ENCODE measurements at places on chromosomes 7 and 10.

DNA sequence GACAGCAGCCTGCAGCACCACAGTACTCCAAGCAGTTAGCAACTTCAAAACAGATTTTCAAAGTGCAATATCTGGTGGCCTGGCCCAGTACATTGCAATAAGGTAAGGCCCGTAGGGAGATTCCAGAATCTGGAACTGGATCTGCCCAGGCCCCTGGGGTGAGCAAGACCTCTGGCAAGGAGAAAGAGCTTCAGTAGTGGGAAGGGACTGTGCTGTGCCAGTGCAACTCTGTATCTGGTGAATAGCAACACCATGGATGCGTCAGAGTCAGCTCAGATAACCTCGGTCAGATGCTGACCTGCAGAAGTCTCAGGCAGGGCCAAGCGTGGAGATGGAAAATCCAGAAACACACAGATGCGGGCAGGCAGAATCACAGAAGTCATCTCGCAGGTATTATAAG lies 30.3 kb downstream of the ELMO1 start:
- H3K27me3 ChIP-seq, result no peaks in the 10 kb centered on the region
- peaks cover 19% of the 10 kb centered on the region for H3K4me1 ChIP-seq
- H3K27ac ChIP-seq, result peak overlapping the region; percentile 24

GRCh38 chr10:451021-451471 lies 238.4 kb downstream of the DIP2C start:
- no peak for DNase-seq
- peaks cover 14% of the 10 kb centered on the region for H3K36me3 ChIP-seq
- H3K27me3 ChIP-seq, result no peaks in the 10 kb centered on the region

GRCh38 chr7:99011341-99011705 lies 132.6 kb downstream of the SMURF1 start:
- no peaks in the 10 kb centered on the region for H3K4me1 ChIP-seq
- H3K4me3 ChIP-seq, result no peak overlapping the region
- DNase-seq, result no peak
- no peak overlapping the region for H3K27ac ChIP-seq
- peaks cover 36% of the 10 kb centered on the region for H3K36me3 ChIP-seq

DNA sequence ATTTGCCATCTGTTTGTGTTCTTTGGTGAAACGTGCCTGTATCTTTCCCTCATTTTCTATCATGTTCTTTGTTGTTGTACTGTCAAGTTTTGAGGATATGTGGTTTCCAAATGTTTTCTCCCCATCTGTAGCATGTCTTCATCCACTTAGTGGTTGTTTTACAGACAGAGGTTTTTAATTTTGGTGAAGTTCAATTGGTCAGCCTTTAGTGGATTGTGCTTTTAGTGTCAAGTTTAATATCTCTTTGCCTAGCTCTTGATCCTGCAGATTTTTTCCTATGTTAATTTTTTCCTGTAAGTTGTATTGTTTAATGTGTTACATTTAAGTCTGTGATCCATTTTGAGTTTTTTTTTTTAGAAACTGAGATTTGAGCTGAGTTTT lies 95.9 kb downstream of the ANKRD61 start:
- no peak overlapping the region for H3K27ac ChIP-seq
- peaks cover 36% of the 10 kb centered on the region for H3K36me3 ChIP-seq
- H3K4me1 ChIP-seq, result no peaks in the 10 kb centered on the region

DNA sequence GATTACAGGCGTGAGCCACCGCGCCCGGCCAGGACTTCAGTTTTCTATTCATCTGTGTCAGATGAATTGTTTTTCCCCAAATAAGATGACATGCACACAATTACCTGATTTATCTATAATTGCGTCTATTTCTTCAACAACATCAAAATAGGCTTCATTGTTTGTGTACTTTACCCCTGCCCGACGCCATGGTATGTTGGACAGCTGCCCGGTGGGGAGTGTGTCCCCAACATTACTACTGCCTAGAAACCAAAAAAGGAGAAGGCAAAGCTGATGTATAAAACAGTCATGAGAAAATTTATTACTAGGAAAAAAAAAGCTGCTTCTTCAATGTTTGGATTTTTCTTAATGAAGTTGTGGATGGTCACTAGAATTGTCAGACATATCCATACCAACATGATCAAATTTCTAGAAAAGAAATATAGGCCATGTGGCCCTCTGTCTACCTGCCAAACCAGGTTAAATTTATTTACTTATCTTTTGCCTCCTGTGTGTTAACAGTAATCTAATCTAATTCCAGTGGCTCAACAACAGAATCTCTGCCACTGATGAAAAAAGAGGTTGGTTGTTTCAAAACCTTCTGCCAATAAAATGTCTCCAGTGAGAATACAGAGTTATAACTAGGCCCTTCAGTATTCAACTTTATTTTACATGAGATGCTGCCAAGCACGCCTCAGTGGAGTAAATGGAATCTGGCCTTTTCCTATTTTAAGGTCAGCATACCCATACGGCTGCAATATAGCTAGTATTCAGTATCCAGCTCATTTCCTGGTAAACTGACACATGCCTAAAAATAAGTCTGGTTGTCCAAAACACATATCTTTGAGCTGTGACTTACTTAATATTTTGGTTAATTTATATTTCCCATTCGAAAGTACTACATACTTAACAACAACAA lies 16.5 kb downstream of the AP3M1 start:
- peaks cover 24% of the 10 kb centered on the region for H3K36me3 ChIP-seq
- no peaks in the 10 kb centered on the region for H3K27me3 ChIP-seq
- DNase-seq, result no peak

- no peaks in the 10 kb centered on the region for H3K27me3 ChIP-seq
- H3K27ac ChIP-seq, result no peak overlapping the region
- no peak overlapping the region for H3K4me3 ChIP-seq
- H3K4me1 ChIP-seq, result peaks cover 4% of the 10 kb centered on the region
- no peak for DNase-seq
Measured at GRCh38 chr10:82210331-82210730, 335.3 kb downstream of the NRG3 start.

DNA sequence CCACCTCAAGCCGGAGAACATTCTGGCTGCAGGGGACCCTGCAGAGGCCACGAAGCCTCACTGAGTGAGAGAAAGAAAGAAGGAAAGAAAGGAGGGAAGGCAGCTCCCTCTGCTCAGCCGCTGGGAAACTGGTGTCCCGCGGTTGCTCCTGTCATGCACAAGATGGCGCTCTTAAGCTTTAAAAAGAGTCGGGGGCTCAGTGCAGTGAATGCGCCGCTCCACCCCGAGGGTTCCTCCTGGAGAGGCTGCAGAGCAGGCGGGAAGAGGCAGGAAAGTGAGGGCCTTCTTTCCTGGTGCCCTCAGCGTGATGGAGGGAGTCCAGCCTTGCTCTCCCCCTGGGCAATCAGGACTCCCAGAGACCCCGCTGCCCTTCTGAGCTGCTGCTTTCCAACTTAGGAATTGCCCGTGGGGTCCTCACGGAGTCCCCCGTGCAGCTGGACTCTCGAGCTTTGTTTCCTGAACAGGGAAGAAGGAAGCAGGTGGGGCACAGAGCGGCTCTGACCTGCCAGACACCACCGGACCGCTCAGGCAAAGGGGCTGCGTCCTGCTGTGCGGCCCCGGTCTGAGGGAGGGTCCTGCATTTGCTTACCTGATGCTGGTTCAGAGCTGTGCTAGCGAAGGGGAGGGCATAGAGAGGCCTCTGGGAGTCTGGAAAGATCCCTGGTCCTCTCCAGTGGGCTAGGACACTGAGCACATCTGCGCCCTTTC lies 141.9 kb upstream of the MKI67 start:
- peaks cover 68% of the 10 kb centered on the region for H3K27me3 ChIP-seq
- no peak overlapping the region for H3K4me3 ChIP-seq
- H3K36me3 ChIP-seq, result no peaks in the 10 kb centered on the region
- DNase-seq, result peak; percentile 57

Measured in progenitor cell of endocrine pancreas (in vitro differentiated cells).